ENCODE measurements at places on chromosomes 4 and X. TPM values are rescaled to one million over a fixed set of nuclear protein-coding genes. Genes with fewer than 3 reads are reported as not detected.

The CITED1 gene
- total RNA-seq, result 2.2 TPM

DNA sequence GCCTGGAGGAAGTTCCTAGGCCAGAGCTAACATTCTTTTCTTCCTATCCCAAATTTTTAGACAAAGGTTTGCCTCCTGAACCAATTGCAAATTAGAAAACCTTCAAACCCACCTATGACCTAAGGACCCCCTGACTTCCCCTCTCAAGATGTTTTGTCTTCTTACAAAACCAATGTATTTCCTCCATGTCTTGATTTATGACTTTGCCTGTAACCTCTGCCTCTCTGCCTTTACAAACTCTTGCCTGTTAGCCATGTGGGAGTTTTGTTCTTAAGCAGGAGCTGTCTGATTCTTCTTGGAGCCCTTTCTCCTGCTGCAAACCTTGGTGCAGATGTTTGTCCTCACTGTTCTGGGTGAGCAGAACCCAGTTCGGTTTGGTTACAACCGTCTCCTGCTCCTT is 222.3 kb upstream of the BOD1L1 start:
- no peak overlapping the region for H3K4me3 ChIP-seq
- no peaks in the 10 kb centered on the region for H3K36me3 ChIP-seq
- no peak for DNase-seq

- no peaks in the 10 kb centered on the region for H3K36me3 ChIP-seq
- no peak for DNase-seq
- no peak overlapping the region for H3K4me3 ChIP-seq
- no peak overlapping the region for H3K27ac ChIP-seq
These were observed 32.4 kb downstream of the SLC2A9 start for GRCh38 chr4:9988933-9989332.

The SMIM10 gene
- total RNA-seq, result 2.3 TPM

GRCh38 chrX:152895724-152896420 is 2.0 kb upstream of the ZNF185 start:
- H3K4me3 ChIP-seq, result no peak overlapping the region
- no peaks in the 10 kb centered on the region for H3K36me3 ChIP-seq
- H3K27me3 ChIP-seq, result peaks cover 2% of the 10 kb centered on the region
- peaks cover 12% of the 10 kb centered on the region for H3K4me1 ChIP-seq
- no peak overlapping the region for H3K27ac ChIP-seq
- DNase-seq, result no peak

GRCh38 chrX:96971812-96972211 is 88.1 kb downstream of the RPA4 start:
- H3K27ac ChIP-seq, result no peak overlapping the region
- no peaks in the 10 kb centered on the region for H3K36me3 ChIP-seq
- no peak overlapping the region for H3K4me3 ChIP-seq
- no peak for DNase-seq
- H3K4me1 ChIP-seq, result no peaks in the 10 kb centered on the region

DNA sequence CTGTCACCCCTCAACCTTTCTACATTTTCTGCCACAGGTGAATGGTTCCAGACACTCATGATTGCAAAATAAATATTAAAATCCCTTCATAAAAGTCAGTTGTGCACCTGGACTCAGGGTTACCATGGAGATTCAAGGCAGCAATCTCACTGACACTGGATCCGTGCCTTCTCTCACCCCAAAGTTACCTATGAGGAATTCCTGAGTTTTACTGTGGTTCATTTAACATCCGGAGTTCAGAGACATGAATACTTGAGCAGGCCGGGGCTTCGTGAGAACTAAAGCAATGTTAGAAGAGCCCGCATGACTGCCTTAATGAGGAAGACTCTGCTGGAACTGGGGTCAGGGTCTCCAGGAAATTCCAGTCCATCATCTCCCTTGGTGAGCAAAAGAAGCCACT is 12.5 kb upstream of the CLNK start:
- H3K4me3 ChIP-seq, result no peak overlapping the region
- DNase-seq, result no peak
- no peaks in the 10 kb centered on the region for H3K27me3 ChIP-seq

DNA sequence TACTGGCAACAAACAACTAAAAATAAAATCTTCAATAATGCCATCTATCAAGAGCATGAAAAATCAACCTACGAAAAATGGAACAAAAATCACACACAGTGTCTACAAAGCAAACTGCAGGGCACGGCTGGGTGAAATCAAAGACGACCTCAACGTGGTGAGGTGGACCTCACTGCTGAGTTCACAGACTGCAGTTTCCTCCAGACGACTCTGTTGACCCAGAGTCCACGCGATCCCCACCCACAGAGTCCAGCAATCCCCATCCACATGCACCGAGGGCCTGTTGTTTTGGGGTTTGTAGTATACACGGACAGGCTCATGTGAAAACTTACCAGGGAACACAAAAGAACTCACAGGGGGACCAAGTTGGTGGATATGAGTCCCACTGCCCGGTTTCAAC is 31.1 kb upstream of the GTPBP6 start:
- no peak overlapping the region for H3K4me3 ChIP-seq
- DNase-seq, result no peak
- H3K36me3 ChIP-seq, result no peaks in the 10 kb centered on the region
- no peaks in the 10 kb centered on the region for H3K27me3 ChIP-seq
- no peak overlapping the region for H3K27ac ChIP-seq

The DTHD1 gene
- total RNA-seq, result not detected

The L1CAM gene
- 38.7 TPM for total RNA-seq

All from H1 (cell line).